ENCODE measurements at places on chromosomes 6 and 20.

DNA sequence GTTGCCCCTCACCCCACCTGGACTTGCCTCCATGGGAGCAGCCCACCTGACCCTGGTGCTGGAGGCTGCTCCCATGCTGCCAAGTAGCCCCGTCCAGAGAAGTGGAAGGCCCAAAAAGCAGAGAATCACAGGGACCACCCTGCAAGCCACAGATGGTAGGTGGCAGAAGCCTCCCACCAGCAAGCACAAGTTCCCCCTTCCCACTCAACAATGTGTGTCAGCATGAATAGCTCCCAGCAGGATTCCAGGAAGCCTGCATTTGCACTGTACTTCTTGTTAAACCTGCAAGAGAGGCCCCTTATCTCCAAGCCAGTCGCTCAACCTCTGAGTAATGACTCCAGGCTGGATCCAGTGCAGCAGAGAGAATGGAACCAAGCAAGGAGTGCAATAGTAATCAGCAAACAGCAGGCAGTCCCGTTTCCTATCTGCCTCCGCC is 180.8 kb upstream of the CST7 start:
- DNase-seq, result no peak

DNA sequence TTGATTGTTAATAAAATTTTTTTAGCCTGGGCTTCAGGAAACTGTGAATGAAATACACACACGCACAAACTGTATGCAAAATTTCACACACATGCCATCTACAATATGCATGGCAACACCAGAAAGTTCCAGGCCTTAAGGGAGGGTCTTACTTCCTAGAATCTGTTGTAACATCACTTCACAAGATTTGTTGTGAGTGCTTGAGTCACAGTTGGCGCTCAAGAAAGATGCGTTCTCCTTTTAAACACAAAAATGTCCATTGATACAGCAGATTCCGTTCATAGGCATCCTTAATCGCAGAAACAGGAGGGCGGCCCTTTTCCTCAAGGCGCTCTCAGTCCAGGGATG is 485 bp upstream of the RTF2 start:
- DNase-seq, result no peak

- no peak for DNase-seq
Measured at GRCh38 chr6:99761711-99762110, 155.1 kb downstream of the PRDM13 start.

DNA sequence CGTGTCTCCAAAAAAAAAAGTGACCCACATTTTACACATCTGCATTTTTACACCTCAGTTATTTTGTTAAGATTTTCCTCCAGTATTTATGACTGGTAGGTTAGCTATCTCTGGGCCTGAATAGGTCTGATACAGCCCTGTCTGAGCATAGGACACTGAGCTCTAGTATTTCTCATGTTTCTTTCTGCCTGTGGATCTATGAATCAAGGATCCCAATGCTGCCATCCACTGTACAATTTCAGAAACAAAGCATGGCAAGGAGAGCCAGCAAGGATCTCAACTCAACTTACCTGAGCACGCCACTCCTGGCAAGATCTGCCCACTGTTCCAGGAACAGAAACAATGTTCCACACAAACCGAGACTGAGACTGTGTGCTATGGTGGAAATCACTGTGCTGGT is 36.4 kb upstream of the ENPP5 start:
- DNase-seq, result no peak

GRCh38 chr6:163487606-163488005 is 73.1 kb downstream of the QKI start:
- no peak for DNase-seq

DNA sequence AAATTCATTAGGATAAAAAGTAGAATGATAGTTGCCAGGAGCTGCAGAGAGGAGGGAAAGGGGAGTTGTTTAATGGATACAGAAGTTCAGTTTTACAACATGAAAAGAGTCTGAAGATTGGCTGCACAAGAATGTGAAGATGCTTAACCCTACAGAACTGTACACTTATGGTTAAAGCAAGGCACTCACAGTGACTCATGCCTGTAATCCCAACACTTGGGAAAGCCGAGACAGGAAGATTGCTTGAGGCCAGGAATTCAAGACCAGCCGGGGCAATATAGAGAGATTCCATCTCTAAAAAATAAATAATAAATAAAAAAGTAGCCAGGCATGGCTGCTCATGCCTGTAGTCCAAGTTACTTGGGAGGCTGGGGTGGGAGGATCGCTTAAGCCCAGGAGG is 174.0 kb downstream of the TASP1 start:
- no peak for DNase-seq

- DNase-seq, result no peak
Measured at GRCh38 chr6:134317471-134318131, at the start of gene SGK1. TSS of gene SGK1 (minus strand) at chr6:134318112. CDS start at chr6:134317460, 652 bp downstream.

DNA sequence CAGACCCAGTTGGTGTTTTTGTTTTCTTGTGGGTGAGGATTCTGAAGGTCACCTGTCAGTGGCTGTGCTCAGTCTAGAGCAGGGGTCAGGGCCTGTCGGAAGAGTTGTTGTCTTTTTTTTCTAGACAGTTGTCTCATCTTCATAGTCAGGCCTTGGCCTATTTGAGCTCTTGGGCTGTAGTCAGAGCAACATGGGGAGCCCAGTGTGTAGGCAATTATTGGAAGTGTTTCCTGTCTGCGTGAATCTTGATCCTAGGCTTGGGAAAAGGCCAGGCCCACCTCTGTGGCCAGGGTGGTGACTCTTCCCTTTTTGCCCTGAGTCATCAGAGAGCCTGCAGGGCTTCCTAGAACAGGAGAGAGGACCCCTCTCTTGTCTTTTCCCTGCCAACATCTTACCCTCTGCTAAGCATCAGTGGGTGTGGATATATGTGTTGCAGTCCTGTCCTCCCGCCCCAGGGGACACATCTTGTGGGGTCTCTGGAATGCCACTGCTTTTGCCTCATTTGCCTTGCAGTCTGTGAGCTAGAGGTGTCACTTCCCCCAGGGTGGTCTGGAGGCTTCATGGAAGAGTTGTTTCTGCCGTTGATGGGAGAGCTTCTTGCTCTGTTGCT is 11.4 kb downstream of the TJAP1 start:
- DNase-seq, result no peak

GRCh38 chr6:1770968-1771723 is 161.4 kb downstream of the FOXC1 start:
- peak; percentile 83 for DNase-seq
